Smooth muscle cell of bladder (primary cell): ENCODE measurements at places on chromosomes 16 and 17. TPM values are rescaled to one million over a fixed set of nuclear protein-coding genes. Genes with fewer than 3 reads are reported as not detected.

The TOX3 gene
- total RNA-seq = not detected in 2 replicates

The CBFB gene
- 43.9 and 84.4 TPM in 2 replicates for total RNA-seq

The ESRP2 gene
- total RNA-seq = 0.09 and 0.14 TPM in 2 replicates

The SOX8 gene
- total RNA-seq = under 0.01 TPM in 2 replicates

The AANAT gene
- total RNA-seq = not detected in 2 replicates

The MMP2 gene
- total RNA-seq = 881 and 1,311 TPM in 2 replicates

The WNK4 gene
- total RNA-seq = 0.28 and 1.7 TPM in 2 replicates

The MFAP4 gene
- total RNA-seq = 26.3 and 33.5 TPM in 2 replicates

The AGRP gene
- total RNA-seq = not detected in 2 replicates

The C16orf74 gene
- total RNA-seq = 4.7 and 6.9 TPM in 2 replicates

The LRRC75A gene
- 0.71 and 0.83 TPM in 2 replicates for total RNA-seq

The HP gene
- total RNA-seq = not detected in 2 replicates

The METTL22 gene
- 22.0 and 26.1 TPM in 2 replicates for total RNA-seq

The ALDH3A1 gene
- total RNA-seq = 0.28 TPM in 2 replicates

The MPV17L gene
- total RNA-seq = 0.57 and 0.65 TPM in 2 replicates

The SLC16A11 gene
- total RNA-seq = 0.28 TPM in 2 replicates

The CYTH1 gene
- 6.3 and 7.5 TPM in 2 replicates for total RNA-seq

The MPP2 gene
- total RNA-seq = 2.0 and 3.0 TPM in 2 replicates

The CACNA1G gene
- total RNA-seq = under 0.01 and 0.37 TPM in 2 replicates

The ATPAF2 gene
- total RNA-seq = 15.5 and 19.3 TPM in 2 replicates

The CD300E gene
- total RNA-seq = not detected in 2 replicates

The TP53TG3B gene
- not detected in 2 replicates for total RNA-seq

The WFIKKN1 gene
- total RNA-seq = 0.14 and 0.18 TPM in 2 replicates

The TBC1D3G gene
- total RNA-seq = not detected in 2 replicates

The ULK2 gene
- 50.5 and 54.3 TPM in 2 replicates for total RNA-seq

The GNAO1 gene
- under 0.01 TPM in 1 of 2 replicates, not detected in the other for total RNA-seq

The RHBDL3 gene
- under 0.01 TPM in 2 replicates for total RNA-seq

The PLA2G10 gene
- not detected in 2 replicates for total RNA-seq

The MED1 gene
- total RNA-seq = 14.6 and 15.0 TPM in 2 replicates

The IGF2BP1 gene
- total RNA-seq = 0.14 and 1.1 TPM in 2 replicates

The CCDC154 gene
- total RNA-seq = 0.14 and 0.28 TPM in 2 replicates

The CA7 gene
- not detected in 2 replicates for total RNA-seq

The MYH13 gene
- under 0.01 and 0.09 TPM in 2 replicates for total RNA-seq

The TP53TG3F gene
- not detected in 2 replicates for total RNA-seq

The HELZ gene
- total RNA-seq = 37.8 and 44.7 TPM in 2 replicates

The HSF5 gene
- not detected in 2 replicates for total RNA-seq

The AIPL1 gene
- total RNA-seq = not detected in 2 replicates

The FASN gene
- 67.0 and 94.7 TPM in 2 replicates for total RNA-seq

The CASKIN1 gene
- total RNA-seq = 0.14 and 0.37 TPM in 2 replicates

The GGT6 gene
- total RNA-seq = not detected in 2 replicates

The DHRS7C gene
- total RNA-seq = not detected in 2 replicates

The PPY gene
- not detected in 2 replicates for total RNA-seq

The KRT13 gene
- 0.28 and 0.65 TPM in 2 replicates for total RNA-seq

The INCA1 gene
- total RNA-seq = 0.37 and 0.57 TPM in 2 replicates

The AKTIP gene
- total RNA-seq = 12.4 and 13.9 TPM in 2 replicates

The SLC16A5 gene
- total RNA-seq = 6.1 and 11.0 TPM in 2 replicates

The PFAS gene
- total RNA-seq = 8.1 and 10.5 TPM in 2 replicates

The HBA2 gene
- total RNA-seq = not detected in 2 replicates

The UMOD gene
- not detected in 2 replicates for total RNA-seq

The CEP295NL gene
- total RNA-seq = 0.85 and 1.8 TPM in 2 replicates

The PROCA1 gene
- 1.0 and 1.1 TPM in 2 replicates for total RNA-seq

The ZP2 gene
- total RNA-seq = not detected in 2 replicates

The EFCAB13 gene
- 3.5 and 6.8 TPM in 2 replicates for total RNA-seq

The NOXO1 gene
- 0.14 TPM in 1 of 2 replicates, not detected in the other for total RNA-seq

The TERB1 gene
- total RNA-seq = under 0.01 and 0.09 TPM in 2 replicates

The COX11 gene
- total RNA-seq = 73.8 and 79.5 TPM in 2 replicates

The MPP3 gene
- total RNA-seq = 7.8 and 10.0 TPM in 2 replicates
